T-helper 17 cell (primary cell): ENCODE measurements at places on chromosomes 6 and 20.

GRCh38 chr6:40986364-40986763, 52.7 kb downstream of the UNC5CL start:
- DNase-seq: no peak

DNA sequence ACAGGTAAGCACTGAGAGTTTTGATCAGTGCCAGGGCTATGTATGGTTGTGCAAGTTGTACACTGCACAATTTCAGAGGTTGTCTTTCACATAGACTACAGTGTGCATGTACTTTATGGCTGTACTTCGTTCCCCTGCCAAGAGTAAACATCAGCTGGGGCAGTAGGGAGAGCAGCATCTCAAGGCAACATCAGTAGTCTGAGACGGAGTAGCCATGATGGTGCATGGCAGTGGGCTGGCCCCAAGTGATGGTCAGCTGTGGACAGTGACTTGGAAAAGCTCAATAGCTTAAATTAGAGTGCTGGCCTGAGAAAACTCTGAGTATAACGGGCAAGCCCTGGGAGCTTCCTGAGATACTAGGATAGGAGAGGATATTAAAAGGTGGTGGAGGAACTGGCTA, 165.5 kb downstream of the TFAP2B start:
- DNase-seq: no peak

- DNase-seq: no peak
Measured at GRCh38 chr6:96065213-96065612, 49.4 kb downstream of the FUT9 start.

GRCh38 chr6:42375007-42375635, 76.6 kb downstream of the TRERF1 start:
- no peak for DNase-seq

- no peak for DNase-seq
Measured at GRCh38 chr6:66496659-66497058, 789.6 kb upstream of the EYS start.

DNA sequence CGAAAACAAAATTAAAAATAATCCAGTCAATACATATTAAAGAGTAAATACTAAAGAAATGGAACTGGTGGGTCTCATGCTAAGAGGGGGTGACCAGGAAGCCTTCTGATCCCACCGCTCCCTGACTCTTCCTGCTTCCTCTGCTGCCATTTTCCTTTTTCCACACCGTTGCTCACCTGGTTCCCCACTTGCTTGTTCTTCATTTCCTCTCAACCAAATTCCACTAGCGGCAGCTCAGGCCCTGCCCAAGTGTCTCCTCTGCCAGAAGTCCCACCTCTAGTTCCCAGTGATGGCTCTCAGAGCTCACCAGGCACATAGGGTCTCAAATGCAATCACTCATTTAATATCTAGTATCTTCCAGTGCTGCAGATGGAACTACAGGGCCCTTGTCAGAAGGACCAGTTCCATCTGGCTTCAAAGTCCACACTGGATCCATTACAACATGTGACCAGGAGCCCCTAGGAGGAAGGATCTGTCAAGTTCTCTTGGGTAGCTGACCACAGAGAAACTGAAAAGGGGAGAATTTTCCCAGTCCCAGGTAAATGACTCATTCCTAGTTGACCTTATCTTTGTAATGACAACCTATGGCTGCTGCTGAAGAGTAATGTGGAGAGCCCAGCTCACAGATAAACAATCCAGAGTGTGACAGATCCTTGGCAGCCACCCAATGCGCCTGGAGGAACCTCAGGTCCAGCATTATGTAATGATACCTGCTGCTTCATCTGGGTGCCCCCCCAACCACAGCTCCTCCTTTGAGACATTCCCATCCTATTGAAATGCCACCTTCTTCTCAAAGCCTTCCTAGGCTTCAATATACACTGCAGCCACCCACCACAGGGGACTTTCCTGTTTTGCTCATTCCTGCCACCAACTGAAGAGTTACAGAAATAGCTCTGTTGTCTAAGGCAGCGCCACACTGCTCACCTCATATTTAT, 38.2 kb downstream of the ELMO2 start:
- no peak for DNase-seq

- DNase-seq: no peak
Measured at GRCh38 chr6:89602166-89602565, 36.4 kb downstream of the LYRM2 start.

- no peak for DNase-seq
Measured at GRCh38 chr6:42029062-42029685, 21.1 kb upstream of the TAF8 start.

DNA sequence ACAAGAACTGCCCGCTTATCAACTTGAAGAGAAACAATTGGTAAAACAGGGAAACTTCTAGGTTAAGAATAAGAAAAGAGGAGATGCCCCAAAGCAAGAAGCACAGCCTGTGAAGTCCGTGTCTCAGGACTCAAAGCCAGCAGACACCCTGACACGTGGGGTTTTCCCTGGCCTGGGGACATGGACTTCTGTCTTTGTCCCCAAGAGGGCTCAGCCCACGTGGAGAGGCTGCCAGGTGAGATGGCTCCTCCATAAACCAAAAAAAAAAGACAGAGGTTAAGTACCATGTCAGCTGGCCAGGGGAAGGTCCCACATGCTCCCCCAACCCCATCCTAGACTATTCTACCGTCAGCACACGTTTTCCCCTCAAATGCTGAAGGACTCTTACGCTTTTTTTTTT, 9.9 kb downstream of the SERPINB6 start:
- DNase-seq: no peak

DNA sequence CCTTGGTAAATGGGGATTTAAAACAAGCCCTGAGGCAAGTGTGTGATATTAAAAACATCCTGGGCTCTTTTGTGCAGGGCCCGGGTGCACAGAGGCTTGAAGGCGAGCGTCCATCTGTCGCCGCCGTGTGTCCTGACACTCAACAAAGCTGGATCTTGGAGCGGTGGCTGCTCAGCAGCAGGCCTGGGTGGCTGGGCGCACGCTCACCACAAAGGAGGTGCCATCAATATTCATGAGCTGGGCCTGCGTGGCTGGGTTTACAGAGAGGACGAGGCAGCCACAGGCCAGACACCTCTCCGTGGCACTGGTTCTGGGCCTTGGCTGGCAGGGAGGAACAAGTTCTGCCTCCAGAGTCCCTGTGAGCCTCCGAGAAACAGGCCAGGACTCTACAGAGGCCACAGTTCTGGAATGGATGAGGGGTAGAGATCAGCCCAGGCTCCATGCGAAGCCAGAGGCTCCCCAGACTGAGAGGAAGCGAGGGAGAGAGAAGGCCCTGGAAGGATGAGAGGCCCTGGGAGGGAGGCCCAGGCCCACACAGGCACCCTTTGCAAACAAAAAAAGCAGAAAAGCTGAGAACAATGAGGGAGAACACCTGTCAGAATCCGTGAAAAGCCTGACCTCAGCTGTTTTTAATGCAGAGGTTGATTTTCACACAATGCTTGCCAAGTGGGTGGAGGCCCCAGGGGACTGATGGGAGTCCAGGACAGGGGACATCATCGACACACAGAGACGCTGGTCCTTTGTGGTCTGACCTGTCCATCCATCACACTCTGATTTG, 21.9 kb downstream of the BHLHE23 start:
- no peak for DNase-seq

DNA sequence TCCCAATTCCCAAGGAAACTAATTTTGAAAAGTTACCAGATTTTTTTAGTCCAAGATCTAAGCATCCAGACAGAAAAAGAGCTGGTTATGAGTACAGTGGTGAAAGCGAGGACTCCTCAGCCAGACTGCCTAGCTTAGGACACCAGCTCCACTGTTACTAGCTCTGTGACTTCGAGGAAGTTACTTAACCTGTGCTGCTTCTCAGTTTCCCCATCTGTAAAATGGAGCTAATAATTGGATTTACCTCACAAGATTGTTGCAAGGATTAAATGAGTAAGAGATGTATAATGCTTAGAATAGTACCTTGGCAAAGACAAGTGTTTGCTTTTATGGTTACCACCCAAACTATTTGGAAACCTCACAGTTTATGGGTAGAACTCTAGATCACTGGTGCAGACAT, 1.1 kb downstream of the NT5DC1 start:
- no peak for DNase-seq

DNA sequence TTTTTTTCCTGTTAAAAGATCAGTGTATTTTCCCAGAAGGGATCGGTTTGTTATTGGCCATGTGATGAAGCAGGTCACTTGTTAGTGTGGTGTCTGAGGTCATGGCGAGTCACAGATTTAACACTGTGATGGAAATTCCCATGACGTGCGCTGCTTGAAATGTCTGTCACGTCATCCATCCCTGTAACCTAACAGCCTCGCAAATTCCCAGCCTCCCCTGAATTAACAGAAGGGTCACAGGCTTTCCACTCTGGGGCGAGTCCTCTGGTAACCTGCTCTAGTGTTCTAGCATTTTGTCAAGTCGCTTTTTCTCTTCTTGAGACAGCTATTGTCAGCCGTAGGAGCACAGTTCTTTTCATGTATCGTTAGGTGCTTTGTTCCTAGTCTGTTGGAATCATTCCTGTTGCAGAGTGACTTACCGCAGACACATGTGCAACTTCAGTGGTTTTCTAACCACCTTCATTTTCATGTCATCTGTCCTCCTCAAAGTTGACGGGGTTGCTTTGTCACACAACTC, 137.2 kb downstream of the MAP3K4 start:
- DNase-seq: no peak

GRCh38 chr6:140181876-140182275, 807.4 kb upstream of the CITED2 start:
- DNase-seq: no peak

GRCh38 chr20:4814696-4815252, 93.1 kb downstream of the PRND start:
- peak; percentile 78 for DNase-seq
